ENCODE measurements at places on chromosomes 5 and 9.

- DNase-seq, result no peak
Observed at GRCh38 chr5:119537704-119538103, 85.4 kb downstream of the HSD17B4 start.

DNA sequence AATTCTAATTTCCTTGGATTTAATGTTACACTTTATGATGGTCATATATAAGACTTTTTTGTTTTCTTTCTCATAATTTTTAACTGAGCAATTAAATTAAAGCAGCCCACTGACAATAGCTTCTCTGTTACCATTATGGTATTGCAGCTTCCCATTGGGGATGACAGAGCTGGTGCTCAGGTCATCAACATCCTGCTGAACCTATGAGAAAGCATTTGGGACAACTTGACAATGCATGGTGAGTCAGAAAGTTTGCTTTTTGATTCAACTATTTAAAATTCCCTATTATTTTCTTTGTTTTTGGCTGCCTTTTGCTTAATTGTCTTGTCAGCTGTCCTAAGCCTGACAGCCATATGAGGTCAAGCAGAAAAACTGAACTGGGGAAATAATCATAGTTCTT is 487.4 kb upstream of the RIOK2 start:
- DNase-seq, result no peak

DNA sequence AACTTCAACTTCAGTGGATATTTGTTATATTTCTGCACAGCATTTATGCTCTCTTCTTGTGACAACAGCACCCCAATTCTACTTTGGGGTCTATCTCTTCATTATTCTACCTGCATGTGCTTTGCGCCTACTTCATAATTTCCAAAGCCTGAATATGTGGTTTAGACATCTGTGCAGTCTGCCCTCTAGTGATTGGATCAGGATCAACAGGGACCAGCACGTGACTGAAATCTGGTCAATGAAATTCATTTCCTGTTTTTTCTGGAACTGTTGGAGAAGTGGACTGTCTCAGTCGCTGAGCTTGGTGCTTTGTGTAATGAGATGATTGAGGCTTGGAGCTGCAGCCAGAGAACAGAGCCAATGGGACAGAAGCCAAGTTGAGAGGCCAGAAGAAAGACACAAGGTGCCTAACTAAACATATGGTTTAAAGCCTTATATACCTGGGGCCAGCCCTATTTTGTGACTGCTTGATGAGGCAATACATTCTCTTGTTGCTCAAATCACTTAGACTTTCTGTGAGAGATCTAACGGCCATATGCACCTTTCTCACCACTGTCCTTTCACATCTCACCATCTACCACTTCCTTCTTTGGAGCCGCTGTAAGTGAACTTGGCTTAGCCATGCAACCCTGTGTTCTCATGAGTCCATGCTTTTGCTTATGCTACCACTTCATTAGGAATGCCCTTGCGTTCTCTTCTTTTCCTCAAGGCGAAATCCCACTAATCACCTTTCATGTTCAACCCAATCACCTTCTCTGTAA is 68.8 kb upstream of the PPP2R2B start:
- no peak for DNase-seq

GRCh38 chr5:112367400-112367799 is 51.7 kb downstream of the EPB41L4A start:
- DNase-seq, result no peak

- no peak for DNase-seq
Observed at GRCh38 chr5:132474881-132475496, 15.6 kb downstream of the IRF1 start.

DNA sequence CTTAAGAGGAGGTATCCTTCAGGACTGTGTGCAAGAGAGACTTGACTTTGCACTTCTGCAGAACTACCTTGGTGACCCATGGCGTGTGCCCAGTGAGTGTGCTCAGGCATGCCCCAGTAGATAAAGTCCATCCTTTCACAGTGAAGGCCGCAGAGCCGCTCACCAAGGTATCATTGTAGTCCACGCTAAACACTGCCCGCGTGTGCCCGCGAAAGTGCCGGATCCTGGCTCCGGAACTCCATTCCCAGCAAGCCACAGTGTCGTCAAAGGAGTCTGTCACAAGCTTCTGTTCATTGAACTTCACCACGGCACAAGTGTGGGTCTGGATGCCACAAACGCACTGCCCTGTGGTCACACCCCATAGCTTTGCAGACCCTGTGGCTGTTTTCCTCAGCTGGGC is 3.3 kb upstream of the GRM6 start:
- no peak for DNase-seq

DNA sequence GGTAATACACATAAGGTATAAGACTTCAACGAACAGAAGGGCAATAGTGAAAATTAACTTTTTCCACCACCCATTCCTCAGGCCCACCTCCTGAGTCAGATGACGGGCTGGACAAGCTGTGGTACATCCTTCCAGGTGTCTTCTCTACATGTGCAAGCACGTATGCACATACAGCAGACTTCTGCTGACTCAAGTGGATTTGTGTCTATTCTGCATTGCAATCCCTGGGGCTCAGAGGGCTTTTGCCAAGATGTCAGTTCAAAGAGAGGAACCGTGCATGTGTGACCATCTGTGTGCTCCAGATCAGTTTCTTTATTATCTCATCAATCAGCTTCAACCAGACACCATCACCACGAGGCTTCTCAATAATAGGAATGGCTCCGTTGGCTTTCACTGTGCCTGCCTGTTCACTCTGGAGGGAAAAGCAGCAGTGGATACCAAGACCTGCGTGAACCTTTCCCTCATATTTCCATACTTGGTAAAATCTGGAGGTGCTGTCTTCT is 288.4 kb downstream of the MTRR start:
- no peak for DNase-seq

DNA sequence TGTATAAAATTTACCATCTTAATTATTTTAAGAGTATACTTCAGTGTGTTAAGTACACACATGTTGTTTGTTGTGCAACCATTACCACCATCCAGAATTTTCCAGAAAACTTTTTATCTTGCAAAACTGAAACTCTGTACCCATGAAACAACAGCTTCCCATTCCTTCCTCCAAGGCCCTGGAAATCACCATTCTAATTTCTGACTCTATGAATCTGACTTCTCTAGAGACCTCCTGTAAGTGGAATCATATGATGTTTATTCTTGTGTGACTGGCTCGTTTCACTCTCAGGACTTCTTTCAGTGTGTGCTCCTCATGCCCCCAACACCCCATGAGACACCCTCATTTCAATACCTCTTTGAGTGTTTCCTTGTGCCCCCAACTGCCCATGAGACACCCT is 60.4 kb upstream of the COL15A1 start:
- no peak for DNase-seq
